ENCODE measurements at places on chromosomes 13 and 19.

- DNase-seq = peak; percentile 76
Measured at GRCh38 chr19:610801-611480, 21.3 kb downstream of the HCN2 start.

- DNase-seq = no peak
Measured at GRCh38 chr19:48722196-48722708, 2.7 kb upstream of the MAMSTR start.

DNA sequence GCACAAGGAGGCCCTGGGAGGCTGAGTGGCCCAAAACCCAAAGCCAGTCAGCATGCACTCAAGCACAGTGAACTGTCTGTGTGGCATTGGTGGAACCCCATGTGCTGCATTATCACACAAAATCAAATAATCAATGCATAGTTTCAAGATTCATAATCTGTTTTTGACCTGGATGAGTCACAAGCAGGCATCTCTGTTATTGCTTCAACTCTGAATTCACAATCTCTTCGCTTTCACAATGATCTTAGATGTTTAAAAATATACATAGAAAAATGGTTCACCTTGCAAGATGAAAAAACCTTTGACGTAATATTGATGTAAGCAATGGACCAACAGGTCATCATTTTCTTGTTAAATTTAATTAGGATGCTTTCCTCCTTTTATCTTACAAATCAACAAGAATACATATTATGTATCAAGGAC lies 455.4 kb downstream of the IRS2 start:
- DNase-seq = no peak

DNA sequence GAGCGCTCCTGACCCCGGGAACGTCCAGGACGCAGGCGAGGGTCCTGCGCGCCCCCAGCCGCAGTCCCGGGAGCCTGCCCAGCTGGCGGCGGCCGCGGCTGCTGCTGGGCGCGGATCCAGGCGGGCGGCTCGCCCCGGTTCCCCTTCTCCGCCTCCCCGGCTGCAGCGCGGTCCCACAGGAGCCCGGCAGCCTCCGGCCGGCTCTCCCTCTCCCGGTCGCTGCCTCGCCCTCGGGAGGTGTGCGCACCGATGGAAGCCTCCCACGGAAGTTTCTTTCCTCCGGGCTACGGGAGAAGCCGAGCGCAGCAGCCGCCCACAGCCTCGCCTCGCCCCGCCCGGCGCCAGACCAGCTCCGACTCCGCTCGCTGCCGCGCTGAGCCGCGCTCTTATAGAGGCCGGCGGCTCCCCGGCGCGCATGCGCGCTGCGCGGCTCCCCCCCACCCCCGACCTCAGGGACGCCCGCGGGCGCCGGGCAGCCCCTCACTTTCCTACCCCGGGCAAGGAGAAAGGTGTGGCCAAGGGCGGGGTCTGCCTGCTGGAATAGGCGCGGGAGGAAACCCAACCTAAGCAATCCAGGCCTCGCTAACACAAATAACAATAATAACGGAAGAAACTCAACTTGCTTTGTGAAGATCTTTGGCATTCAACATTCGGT lies at the start of gene SHISA2:
Gene SHISA2 (minus strand): TSS at position 360 of the 655 bp plus-strand sequence. CDS start 1,041 bp downstream, outside the sequence.
- DNase-seq = no peak

- no peak for DNase-seq
Measured at GRCh38 chr13:46749951-46750350, 47.0 kb downstream of the ESD start.

DNA sequence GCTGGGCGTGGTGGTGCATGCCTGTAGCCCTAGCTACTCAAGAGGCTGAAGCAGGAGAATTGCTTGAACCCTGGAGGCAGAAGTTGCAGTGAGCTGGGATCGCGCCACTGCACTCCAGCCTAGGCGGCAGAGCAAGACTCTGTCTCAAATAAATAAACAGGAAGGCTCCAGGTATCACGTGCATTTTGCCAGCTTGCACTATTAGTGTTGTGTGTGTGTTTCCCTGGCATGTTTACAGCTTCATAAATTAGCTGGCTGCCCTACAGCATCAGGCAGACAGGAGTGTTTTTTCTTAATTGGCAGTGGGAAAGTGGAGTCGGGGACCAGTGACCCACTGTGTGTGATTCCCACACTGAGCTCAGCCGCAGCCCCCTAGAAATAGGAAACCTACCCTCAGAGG lies 32.6 kb downstream of the SHISA2 start:
- no peak for DNase-seq

DNA sequence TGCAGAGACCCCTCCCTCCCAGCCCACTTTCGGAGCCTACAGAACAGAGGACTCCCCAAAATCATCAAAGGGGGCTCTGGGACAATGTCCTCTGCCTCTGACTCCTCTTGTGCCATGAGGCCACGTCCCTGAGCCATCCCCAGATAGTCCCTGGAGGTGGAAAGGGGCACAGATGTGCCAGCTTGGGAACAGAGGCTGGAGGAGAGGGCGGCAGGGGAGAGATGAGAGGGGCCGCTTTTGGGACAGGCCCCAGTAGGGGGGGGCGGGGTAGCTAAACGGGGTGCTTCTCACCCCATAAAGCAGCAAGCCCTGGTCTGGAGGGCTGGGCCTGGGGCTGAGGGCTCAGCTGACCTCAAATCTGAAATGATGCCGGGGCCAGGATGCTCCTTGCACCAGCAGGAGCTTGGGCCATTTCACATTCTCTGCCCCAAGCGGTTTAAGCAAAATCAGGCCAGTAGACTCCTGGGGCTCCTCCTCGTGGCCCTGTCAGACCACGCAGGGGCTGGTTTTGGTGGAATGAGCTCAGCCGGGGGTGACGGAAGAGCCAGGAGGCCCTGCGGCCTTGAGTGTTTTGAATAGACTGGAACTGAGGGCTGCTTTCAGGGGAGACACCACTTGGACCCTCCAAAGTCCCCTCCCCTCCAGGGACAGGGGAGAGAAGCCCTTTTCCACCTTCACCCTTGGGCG lies 27.1 kb downstream of the ONECUT3 start:
- DNase-seq = peak; percentile 41

- no peak for DNase-seq
Measured at GRCh38 chr13:98129059-98129746, 13.7 kb upstream of the FARP1 start.

- no peak for DNase-seq
Measured at GRCh38 chr13:78636495-78636894, 22.5 kb downstream of the OBI1 start.

DNA sequence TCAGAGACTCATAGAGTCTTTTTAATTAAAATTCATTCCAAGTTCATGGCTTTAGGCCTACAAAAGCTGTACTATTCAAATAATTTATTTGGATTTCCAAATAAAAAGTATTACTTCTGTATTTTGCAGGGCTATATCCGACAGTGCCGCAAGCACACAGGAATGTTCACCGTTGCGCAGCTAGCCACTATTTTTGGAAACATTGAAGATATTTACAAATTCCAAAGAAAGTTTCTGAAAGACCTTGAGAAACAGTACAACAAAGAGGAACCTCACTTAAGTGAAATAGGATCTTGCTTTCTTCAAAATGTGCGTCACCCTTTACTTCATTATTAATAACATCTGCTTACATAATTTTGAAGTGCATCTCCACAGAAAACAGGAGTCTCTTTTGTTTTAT lies 20.5 kb upstream of the C1QTNF9 start:
- DNase-seq = no peak

- DNase-seq = no peak
Measured at GRCh38 chr19:51347209-51347928, 5.4 kb upstream of the VSIG10L start.

DNA sequence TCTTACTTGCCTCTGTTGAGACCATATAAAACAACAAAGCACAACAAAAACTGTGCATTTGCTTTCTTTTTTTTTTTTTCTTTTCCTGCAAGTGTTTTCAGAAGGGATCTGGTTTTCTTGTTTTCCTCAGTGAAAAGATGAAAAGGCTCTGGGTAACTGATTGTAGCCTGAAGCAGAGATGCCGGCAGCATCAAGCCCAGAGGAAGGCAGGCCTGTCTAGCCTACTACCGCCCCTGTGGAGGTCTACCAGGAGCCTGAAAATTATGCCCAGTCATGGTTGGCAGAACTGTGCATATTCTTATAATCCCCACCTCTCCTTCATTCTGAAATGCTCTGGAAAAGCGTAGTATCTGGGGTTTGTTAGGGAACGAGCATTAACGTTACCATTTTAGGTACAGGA lies 32.6 kb upstream of the MEDAG start:
- no peak for DNase-seq

- DNase-seq = no peak
Measured at GRCh38 chr13:49256841-49257240, 9.1 kb downstream of the CDADC1 start.

GRCh38 chr13:40061466-40062450 lies 406.3 kb downstream of the COG6 start:
- DNase-seq = no peak

GRCh38 chr13:76764429-76764828 lies 121.8 kb downstream of the KCTD12 start:
- no peak for DNase-seq

GRCh38 chr13:65894049-65894448 lies 1336.1 kb downstream of the PCDH9 start:
- no peak for DNase-seq

GRCh38 chr13:20923272-20923671 lies 20.7 kb upstream of the XPO4 start:
- DNase-seq = no peak

- peak; percentile 98 for DNase-seq
Measured at GRCh38 chr19:12696366-12697335, at the start of gene FBXW9. TSS of gene FBXW9 (minus strand) at chr19:12696631. CDS start at chr19:12696581, 50 bp downstream.

- DNase-seq = no peak
Measured at GRCh38 chr19:16227837-16228636, 30.3 kb downstream of the AP1M1 start.

GRCh38 chr19:3784607-3785450 lies 1.4 kb downstream of the MATK start:
- no peak for DNase-seq

- no peak for DNase-seq
Measured at GRCh38 chr19:44924243-44924725, 9.9 kb downstream of the APOC1 start.

GRCh38 chr19:4256563-4256962 lies 9.7 kb downstream of the YJU2 start:
- DNase-seq = no peak

- DNase-seq = no peak
Measured at GRCh38 chr19:33447336-33448158, 74.0 kb downstream of the CEBPG start.

DNA sequence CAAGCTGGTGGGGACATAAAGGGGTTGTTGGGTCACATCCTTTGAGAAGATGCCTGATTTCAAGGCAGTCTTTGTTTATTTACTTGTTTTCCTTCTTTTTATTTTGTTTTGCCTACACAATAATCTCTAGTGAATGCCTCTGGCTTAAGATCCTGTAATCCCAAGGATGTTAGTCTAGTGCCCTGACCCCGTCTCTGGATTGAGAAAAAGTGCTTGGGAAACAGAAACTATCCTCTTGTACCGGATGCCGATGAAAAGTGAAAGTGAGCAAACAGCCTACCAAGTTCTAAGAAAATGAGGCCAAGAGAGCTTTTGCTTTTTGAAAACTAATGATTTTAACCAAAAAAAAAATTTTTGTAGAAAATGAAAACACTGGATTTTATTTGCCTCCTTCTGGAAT lies 42.1 kb upstream of the C1QTNF9 start:
- DNase-seq = peak; percentile 72

- no peak for DNase-seq
Measured at GRCh38 chr13:110265341-110265681, 41.6 kb downstream of the COL4A1 start.

DNA sequence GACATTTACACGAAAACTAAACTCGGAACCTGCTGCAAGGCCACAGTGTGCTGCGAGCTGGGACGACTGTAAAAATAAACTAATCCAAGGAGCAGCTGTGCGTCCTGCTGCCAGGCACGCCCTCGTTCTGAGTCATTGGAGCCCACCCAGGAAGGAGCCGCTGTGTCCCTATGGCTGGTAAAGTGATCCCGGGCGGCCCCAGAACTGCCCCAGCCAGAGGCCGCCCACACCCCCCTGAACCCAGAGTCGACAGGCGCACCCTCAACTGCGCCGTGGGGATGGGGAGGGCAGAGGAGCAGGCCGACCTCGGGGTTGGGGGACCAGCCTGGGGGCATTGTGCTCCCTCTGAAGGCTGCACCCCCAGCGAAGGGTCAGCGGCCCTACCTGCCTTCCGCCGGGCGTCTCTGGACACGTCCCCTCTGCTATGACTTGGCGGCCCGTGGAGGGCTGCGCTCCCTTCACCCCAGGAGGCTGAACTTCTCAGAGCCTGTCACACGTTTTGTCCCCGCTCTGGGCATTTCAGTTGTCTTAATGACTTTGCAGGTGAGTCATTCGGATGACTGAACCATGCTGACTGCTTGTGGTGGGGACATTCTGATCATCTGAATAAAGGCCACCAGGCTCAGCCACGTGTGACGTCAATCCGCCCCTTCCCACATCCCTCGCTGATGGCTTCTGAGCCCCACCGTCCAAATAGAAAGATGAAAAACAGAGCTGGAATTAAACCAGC lies 42.7 kb downstream of the ADPRHL1 start:
- no peak for DNase-seq

GRCh38 chr13:63042686-63043085 lies 1627.0 kb upstream of the PCDH20 start:
- DNase-seq = no peak

DNA sequence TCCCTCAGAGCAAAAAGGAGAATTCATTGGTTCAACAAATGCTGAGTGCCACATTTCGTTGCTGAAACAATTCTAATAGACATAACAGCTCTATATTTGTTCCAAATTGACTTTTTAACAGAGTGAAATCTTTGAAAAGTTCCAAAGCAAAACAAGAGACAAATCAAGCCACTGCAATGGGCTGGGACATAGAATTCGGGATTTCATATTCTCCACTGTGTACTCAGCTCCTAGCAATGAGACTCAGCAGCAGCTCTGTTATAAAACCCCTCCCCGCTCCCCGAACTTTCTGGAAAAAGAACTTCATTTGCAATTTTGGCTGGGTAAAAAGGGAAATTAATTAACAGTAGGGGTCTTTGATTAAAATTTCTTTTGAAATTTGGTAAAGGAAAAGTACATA lies 11.3 kb downstream of the RFX2 start:
- DNase-seq = no peak

DNA sequence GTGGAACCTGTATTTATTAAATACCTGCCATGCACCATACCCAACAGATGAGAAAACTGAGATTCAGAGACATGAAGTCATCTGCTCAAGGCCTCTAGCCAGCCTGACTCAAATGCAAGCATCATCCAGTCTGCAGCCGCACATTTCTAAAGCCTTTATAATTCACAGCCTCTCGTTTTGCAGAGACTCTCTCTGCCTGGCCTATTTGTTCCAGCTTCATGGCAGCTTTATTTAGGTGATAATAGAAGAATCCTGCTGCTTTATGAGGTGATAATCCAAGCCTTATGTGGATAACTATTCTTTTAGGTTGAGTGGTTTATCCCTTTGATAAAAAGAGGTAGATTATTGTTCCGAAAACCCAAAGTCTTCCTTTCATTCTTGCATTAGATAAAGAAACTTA lies 58.4 kb downstream of the OXGR1 start:
- DNase-seq = no peak

GRCh38 chr13:51707461-51707860 lies 96.5 kb downstream of the DHRS12 start:
- DNase-seq = no peak
